ENCODE measurements at places on chromosomes 4 and X.
A peak's percentile ranks its signal among the peaks of the same experiment; 100 is the strongest.

GRCh38 chr4:86013621-86014020 is 346.2 kb downstream of the MAPK10 start:
- DNase-seq, result no peak

DNA sequence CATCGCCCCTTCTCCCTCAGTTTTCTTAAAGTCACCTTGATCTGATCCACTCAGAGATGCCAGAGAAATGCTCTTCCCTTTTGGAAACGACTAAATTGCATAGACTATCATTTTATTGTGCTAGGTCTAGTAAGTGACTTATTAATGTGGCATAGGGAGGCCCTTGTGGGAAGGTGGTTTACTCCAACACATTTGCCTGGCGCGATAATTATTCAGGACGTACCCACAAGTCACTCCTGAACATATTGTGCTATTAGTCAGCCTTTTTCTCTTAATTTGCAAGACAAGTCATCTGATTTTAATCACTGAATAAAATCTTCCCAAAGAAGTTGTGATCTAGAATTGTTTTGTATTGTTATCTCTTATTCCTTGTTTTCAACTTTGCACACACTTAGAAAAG is 7.6 kb downstream of the ENPEP start:
- DNase-seq, result peak; percentile 11

GRCh38 chr4:149008415-149009025 is 566.3 kb upstream of the NR3C2 start:
- no peak for DNase-seq

GRCh38 chrX:19030805-19031204 is 46.9 kb upstream of the PHKA2 start:
- DNase-seq, result peak; percentile 6

DNA sequence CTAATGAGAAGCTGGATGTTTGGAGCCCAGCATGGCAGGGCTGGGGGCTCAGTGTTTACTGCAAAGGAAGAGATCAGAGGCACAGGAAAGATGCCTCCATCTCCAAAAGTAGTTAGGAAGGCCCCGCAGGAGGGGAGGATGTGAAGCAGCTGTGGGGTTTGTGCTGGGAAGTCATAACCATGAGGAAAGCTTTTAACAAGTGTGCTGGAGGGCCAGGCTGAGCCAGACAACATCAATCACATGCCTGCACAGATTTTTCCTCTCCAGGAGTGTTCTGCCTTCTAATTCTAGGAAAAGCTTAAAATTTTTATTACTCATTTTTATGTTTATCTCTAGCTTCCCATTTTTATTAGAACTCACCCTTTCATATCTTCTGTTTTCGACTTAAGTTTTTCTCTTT is 65.4 kb downstream of the GPR82 start:
- DNase-seq, result no peak

- no peak for DNase-seq
These were observed 15.5 kb downstream of the UBA6 start for GRCh38 chr4:67685532-67685859.

DNA sequence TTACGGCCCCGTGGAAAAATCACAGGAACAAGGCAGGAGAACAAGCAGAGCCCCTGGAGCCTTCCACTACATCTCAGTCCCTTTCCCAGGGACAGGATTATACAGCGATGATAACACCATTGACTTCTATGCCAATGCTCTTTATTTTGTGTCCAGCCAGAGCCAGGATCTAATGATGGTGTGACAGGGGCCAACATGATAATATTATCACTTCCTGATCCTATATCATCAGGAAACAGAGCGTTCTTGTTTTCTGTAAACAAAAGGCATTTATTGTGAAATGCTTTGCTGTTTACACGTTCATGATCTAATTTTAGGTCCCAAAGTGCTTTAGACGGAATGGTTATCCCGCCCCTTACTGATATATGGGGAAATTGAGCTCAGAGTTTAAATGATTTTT is 12.8 kb downstream of the TMPRSS11E start:
- DNase-seq, result no peak

- no peak for DNase-seq
These were observed 113.1 kb downstream of the RS1 start for GRCh38 chrX:18558799-18559198.

GRCh38 chr4:10639100-10639499 is 45.5 kb downstream of the CLNK start:
- DNase-seq, result peak; percentile 39

GRCh38 chr4:15327311-15328298 is 100.2 kb upstream of the C1QTNF7 start:
- peak; percentile 10 for DNase-seq

DNA sequence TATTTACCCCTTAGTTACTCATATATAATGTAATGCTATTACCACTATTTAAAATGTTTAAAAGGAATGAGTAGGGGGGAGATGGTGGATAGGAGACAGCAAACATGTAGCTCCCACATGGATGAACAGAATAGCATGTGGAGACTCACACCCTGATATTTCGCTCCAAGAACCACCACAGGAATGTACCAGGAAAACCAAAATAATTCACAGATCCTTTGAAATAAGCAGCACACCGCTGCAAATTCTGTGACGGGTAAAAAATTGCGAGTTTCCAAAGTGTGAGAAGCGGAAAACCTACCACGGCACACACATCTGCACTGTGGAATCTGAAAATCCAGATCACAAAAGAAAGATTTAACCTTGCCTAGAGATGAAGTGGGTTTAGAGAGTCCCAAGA is 428.2 kb downstream of the TLL1 start:
- no peak for DNase-seq

DNA sequence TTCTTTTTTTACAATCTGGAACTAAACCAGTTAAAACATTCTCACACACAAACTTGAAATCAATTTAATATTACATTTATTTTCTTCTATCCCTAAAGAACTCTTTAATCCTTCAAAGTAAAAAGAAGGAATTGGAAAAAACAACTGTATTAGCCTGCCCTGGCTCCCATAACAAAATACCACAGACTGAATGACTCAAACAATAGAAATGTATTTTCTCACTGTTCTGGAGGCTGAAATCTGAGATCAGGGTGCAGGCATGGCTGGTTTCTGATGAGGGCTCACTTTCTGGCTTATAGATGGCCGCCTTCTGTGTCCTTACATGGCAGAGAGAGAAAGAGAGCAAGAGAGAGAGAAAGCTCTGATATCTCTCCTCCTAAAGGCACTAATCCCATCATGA is 149.4 kb downstream of the PDGFRA start:
- no peak for DNase-seq

- no peak for DNase-seq
These were observed 27.2 kb upstream of the SEC24B start for GRCh38 chr4:109406337-109406931.

GRCh38 chrX:136030303-136031191 is 45.3 kb downstream of the SLC9A6 start:
- no peak for DNase-seq

GRCh38 chr4:37737466-37737865 is 51.3 kb upstream of the RELL1 start:
- DNase-seq, result peak; percentile 46

- DNase-seq, result peak; percentile 15
These were observed 446.7 kb downstream of the EPHA5 start for GRCh38 chr4:65223601-65224000.

- DNase-seq, result no peak
These were observed 21.2 kb downstream of the WDR1 start for GRCh38 chr4:10095296-10095991.

DNA sequence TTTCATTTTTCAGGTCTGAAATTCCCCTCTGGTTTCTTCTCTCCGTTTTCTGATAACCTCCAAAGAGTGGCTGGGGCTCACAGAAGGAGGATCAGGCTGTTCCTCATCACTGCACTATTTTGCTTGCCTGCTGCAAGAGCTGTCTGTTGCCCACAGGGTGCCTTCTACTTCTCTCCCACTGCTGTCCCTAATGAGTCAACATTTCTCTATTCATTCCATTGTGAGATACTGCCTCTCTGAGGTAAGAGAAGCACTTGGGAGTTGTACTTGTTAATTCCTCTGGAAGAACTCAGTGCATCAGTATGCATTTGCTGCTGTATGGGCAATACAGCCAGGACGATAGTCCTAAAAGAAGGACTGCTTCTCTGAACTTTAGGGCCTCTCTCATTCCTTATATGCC is 34.8 kb downstream of the CT47B1 start:
- peak; percentile 33 for DNase-seq

DNA sequence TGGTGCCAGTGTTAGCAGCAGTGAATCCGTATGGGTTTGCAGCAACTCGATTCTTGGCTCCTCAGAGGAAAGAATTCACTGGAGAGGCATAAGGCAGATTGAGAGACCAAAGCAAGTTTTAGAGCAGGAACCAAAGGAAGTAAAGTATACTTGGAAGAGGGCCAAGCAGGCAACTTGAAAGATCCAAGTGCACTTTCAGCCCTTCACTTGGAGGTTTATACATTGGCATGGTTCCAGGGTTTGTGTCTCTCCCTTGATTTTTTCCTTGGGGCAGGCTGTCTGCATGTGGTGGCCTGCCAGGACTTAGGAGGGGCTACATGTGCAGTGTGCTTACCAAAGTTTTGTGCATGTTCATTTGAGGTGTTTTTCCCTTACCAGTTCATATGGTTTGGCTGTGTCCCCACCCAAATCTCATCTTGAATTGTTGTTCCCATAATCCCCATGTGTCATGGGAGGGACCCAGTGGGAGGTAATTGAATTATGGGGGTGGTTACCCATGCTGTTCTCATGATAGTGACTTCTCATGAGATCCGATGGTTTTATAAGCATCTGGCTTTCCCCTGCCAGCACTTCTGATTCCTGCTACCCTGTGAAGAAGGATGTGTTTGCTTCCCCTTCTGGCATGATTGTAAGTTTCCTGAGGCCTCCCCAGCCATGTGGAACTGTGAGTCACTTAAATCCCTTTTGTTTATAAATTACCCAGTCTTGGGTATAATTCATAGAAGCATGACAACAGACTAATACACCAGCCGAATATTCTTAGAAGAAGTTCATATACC is 86.2 kb upstream of the TSPAN5 start:
- DNase-seq, result no peak

- no peak for DNase-seq
These were observed 346.6 kb downstream of the DHX15 start for GRCh38 chr4:24237709-24238108.

DNA sequence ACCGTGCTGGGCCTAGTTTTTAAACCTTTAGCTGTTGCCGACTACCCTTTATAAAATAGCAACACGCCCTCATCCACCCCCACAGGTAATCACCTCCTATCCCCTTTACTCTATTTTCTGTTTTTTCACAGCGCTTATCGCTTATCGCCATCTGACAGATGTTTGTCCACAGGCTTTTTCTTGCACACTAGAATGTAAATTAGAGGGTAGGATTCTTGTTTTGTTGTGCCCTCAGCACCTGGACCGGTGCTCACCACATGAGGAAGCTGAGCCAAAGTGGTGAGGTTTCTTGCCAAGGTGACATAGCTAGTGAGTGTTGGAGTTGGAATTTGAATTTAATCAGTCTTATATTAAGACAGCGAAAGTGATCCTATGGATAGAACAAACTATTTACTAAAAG is 2.9 kb upstream of the RBBP7 start:
- peak; percentile 22 for DNase-seq

DNA sequence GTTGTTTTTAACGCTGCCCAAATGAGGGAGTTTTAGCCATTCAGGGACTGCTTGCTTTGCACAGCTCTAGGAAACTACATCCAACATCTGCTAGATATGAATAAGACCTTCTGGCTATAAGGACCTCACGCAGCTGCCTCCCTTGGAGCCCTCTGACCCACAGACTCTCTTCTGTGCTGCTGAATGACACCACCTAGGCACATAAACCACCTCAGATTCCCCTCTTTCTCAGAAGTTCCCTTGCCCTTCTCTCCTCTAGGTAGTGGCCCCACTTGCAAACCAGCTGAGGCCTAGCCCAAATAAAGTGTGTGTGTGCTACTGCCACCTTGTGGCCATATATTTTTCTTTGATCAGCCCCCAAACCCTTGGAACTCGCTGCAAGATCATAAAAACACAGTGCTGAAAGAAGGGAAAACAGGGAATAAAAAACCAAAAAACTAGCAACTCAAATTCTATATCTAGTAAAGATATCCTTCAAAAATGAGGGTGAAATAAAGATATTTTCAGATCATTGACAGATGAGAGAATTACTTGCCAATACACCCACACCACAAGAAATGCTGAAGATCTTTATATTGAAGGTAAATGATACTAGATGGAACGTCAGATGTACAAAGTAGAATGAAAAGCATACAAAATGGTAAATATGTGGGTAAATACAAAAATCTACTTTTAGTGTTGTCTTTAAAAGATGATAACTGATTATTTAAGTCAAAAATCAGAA is 265.9 kb downstream of the ADAMTS3 start:
- peak; percentile 18 for DNase-seq

DNA sequence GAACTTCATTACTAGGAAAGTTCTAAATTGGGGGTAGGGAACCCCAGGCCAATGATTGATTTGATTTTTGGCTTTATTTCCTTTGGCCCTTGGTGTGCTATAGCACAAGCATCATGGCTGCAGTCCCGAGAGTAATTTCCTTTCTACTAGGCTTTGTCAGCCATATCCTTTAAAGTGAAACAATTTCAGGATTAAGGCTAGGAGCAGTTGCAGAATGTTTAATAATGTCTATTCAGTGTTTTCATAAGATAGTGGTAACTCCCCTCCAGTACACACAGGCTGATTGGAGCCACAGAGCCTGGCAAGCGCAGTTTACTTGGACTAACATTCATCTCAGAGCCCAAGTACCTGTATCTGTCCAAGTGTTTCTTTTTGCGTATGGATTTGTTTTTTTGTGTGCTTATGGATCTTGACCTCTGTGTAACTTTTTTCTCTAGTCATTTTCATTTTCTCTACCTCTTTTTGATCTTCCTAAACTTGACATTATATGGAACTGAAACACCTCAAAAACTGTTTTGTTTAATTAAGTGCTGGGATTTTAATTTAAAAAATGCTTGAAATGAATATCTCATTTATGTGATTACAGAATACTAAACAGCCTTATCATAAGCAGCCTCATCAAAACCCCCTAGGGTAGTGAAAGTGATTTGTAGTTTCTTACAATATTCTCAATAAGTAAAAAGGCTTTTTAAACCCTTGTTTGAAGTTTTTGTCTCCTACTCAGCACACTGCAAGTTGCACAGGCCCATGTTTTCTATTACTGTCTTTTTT is 7.5 kb downstream of the STIM2 start:
- no peak for DNase-seq

- no peak for DNase-seq
These were observed 131.2 kb upstream of the KIT start for GRCh38 chr4:54526560-54526959.

DNA sequence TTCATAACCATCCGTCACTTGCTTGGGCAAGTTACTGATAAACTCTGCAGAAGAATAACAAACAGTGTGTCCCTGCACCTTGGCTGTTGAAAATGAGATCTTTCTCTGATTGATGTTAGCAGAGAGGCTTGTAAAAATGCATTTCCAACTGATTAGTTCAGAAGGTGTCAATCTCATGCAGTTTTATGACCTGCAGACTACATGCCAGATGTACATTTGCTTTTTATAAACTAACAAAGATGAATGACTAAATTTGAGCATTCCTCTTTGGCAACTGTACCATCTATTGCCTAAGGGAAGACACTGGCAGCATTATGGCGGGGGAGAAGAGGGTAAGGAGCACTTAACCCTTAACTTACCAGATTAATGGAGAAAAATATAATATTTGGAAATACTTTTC is 192.8 kb downstream of the DCTD start:
- DNase-seq, result peak; percentile 62

Data from foreskin keratinocyte (primary cell).